Kidney glomerular epithelial cell (primary cell): ENCODE measurements at places on chromosomes 13 and 19.

DNA sequence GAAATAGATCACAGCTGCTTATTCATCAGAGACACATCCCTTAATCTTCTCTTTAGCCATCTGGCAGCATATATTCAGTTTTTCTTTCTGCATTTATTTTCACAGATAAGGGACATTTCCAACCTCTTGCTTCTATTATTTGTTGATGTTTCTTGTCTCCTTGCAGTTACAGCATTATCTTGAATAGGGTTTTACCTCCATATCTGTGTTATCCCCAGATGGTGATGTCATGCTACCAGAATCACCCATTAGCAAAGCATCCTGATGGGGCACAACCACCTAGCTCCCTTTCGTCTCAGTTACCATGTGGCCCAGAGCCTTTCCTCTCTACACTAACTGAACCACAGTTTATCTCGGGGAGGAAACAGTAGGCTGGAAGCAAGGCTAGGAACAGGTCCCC is 483.9 kb downstream of the FOXO1 start:
- no peak for DNase-seq

DNA sequence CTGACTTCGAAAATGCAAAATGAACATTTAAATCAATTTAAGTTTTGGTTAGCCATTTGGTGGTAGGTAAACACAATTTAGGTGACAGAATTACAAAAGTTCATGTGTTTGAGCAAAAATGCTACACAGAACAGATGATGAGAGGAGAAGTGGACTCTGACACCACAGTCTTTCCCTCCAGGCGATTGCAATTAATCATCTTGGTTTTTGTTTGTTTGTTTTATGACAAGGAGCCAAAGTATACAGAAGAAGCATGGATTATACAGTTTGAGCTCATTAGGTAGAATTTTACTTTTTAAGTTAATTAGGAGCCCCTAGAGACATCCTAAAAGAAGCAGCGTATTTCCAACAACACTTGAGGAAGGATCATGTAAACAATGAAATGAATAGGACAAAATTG is 49.3 kb upstream of the FREM2 start:
- no peak for DNase-seq

DNA sequence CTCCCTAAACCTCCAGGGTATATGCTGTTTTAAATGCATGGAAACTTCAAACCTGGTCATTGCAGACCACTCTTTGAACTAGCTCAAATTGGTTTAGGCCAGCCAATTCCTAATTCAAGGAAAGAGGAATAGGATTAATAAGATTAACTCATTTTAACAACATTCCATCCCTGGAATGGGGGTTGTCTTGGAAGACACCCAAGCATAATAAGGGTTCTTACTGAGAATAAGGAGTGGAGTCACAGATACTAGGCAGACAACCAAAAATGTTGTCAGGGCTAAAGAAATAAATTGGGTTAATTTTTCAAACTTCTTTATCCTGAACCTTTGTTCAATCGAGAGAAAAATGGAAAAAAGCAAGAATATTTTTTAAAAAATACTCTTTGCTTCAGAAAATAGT is 186.2 kb downstream of the PCDH9 start:
- no peak for DNase-seq

GRCh38 chr19:19460761-19461265 is 54.5 kb downstream of the TSSK6 start:
- DNase-seq: no peak

DNA sequence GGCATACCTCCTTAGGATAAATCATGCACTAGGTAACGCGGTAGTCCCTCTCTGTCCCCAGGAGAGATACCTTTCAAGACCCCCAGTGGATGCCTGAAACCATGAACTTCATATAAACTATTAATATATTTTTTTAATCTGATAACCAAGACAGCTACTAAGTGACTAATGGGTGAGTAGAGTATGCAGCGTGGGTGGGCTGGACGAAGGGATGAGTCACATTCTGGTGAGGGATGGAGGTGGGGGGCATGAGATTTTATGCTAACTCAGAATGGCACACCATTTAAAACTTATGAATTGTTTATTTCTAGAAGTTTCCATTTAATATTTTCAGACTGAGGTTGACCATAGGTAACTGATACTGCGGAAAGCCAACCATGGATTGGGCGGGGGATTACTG is 46.2 kb downstream of the CDK8 start:
- peak; percentile 26 for DNase-seq

DNA sequence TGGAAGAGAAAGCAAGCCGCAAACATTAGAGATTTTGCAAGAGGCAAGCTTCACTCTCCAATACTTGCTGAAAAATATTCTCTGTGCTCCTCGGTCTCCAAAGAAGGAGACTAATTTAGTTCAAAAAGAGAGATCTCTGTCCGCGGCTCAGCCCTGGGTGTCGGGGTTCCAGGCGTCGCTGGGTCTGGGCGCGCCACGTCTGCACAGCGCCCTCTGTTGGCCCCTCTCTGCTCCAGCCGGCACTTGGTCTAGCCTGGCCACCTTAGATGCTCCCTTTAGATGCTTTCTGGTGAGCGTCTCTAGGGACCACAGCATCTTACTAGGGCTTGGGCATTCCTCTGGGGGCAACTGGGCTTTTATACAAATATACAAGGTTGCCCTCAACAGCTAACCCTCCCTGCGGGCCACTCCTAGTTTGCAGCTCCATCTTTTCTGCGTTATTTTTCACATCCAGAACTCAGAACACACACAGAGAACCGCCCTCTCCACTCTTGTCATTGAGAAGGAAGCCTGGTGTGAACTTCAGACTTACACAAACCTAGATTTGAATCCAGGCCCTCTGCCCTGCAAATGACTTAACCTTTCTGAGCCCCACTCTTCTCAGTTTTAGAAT is 78.3 kb downstream of the CYSLTR2 start:
- no peak for DNase-seq

DNA sequence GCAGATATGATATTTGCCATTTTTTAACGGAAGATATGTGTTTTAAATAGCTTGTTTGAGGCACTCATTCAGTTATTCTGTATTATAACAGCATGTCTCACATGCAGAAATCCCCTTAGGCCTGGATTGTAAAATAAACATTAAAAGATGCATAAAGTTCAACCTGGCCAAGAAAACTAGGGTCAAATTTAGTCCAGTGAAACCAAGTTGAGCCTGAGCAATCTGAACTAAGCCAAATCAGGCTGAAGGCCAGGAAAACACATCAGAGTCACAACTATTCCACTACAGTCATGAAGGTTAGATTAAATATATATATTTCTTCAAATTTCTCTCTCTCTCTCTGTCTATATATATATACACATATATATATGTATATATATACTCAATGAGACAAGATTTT is 504.8 kb downstream of the SLITRK1 start:
- no peak for DNase-seq

GRCh38 chr19:2780284-2780683 is 2.8 kb downstream of the SGTA start:
- no peak for DNase-seq

DNA sequence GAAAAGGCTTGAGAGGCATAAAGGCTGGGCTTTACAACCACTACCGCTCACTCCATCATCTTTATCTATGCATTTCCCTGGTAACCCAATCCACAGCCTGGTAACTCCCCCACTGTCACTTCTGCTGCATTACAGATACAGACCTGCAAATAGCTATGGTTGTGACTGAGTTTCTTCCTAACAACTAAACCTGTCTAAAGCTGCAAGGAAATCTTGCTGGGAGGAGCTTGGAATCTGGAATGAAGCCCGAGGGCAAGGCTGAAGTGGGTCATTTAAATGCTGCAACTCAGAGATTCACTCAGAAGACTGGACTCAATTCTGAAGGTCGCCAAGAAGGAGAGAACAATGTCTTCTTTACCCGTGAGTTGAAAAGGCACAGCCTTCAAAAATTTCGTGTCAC is at the start of gene LGALS13:
LGALS13 (plus strand) TSS at position 301 of the 400 bp plus-strand sequence; CDS start at position 346, 45 bp downstream.
- DNase-seq: no peak

DNA sequence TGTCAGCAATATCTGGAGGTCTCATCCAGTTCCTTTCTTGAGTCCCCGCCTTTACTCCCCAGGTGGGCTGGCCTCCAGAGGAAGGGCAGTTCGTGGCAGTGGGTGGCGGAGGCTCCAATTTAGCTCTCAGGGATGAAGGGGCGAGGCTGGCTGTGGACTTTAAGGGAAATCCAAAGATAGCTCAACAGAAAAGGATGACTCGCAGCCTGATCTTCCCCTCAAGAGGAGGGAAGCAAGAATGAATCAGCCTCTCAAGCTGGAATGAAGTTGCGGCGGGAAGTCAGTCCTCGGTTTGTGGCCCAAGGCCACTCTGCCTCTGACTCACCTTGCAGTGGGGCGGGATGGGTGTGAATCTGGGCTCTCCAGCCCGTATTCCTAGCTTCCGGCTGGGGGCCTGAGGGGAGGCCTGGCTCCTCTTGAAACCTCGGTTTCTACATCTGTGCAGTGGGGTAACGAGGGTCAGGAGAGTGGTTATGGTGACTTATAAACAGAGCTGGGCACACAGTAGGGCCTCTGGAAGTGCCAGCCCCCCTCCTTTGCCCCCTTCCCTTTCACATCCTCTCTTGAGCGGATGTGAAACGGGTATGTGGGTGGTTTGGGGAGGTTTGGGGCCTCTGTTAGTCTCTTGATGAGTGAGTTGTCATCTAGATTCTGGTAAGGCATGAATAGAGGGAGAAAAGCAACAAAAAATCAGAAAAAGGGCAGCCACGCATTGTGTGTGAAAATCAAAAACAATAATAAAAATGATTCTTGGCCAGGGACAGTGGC is 10.5 kb upstream of the SMG9 start:
- DNase-seq: peak; percentile 85

DNA sequence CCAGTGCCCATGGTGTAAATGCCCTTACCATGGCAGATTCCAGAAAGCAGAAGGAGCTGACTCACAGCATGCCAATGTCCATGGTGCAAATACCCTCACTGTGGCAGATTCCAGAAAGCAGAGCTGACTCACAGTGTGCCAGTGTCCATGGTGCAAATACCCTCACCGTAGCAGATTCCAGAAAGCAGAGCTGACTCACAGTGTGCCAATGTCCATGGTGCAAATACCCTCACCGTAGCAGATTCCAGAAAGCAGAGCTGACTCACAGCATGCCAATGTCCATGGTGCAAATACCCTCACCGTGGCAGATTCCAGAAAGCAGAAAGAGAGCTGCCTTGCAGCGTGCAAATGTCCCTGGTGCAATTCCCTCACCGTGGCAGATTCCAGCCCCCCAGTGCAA is 163.8 kb upstream of the SOX1 start:
- DNase-seq: no peak

GRCh38 chr13:31968473-31968872 is 63.1 kb upstream of the FRY start:
- peak; percentile 54 for DNase-seq

DNA sequence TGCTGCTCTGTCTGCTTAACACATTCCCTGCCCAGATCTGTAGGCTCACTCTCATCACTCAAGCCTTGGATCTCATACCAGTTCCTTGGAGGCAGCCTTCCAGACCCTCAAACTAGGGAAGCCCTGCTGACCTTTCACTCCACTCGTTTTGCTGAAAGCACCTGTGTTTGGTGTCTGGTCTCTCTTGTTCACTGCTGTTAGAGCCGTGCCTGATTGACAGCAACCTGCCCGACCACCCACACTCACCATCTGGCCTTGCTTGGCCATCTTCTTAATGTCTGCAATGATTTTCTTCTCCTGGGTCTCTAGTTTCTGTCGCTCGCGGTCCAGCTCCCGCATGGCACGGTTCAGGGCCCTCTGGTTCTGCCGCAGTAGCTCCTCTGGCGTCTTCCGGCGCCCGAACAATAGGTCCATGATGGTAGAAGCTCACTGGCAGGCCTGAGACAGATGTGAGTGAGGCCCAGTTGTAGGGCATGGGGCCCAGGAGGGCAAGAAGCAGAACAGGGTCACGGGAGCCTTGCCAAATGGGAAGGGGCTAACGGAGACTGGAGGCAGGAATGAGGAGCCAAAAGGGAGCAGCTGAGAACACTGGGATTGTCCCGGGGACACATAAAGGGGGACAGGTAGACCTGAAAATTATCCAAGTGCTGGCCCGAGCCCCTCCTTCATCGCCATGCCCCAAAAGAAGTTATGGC is 959 bp downstream of the CHMP2A start:
- no peak for DNase-seq

GRCh38 chr13:110554227-110554836 is 7.2 kb downstream of the RAB20 start:
- DNase-seq: no peak

DNA sequence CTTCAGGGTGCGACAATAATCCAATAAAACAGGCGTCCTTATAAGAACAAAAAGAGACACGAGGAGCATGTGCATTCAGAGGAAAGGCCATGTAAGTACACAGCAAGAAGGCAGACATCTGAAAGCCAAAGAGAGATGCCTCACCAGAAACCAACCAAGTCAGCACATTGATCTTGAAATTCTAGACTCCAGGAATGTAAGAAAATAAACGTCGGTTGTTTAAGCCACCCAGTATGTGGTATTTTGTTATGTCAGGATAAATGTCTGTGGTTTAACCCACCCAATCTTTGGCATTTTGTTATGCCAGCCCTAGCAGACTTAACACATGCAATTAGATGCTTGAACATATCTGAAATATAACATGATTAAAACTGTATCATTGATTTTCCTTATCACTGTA is 452.0 kb downstream of the SLITRK6 start:
- DNase-seq: no peak

- DNase-seq: no peak
Observed at GRCh38 chr13:112978561-112979405, 9.8 kb downstream of the MCF2L start.

DNA sequence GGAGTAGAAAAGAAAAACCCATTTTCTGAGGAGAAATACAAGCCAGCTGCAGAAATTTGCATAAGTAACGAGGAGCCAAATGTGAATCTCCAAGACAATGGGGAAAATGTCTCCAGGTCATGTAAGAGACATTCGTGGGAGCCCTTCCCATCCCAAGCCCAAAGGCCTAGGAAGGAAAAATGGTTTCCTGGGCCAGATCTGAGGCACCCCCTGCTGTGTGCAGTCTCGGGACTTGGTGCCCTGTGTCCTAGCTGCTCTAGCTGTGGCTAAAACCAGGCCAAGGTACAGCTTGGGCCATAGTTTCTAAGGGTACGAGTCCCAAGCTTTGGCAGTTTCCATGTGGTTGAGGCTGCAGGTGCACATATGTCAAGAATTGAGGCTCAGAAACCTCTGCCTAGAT is 444.9 kb downstream of the PCDH20 start:
- DNase-seq: no peak

DNA sequence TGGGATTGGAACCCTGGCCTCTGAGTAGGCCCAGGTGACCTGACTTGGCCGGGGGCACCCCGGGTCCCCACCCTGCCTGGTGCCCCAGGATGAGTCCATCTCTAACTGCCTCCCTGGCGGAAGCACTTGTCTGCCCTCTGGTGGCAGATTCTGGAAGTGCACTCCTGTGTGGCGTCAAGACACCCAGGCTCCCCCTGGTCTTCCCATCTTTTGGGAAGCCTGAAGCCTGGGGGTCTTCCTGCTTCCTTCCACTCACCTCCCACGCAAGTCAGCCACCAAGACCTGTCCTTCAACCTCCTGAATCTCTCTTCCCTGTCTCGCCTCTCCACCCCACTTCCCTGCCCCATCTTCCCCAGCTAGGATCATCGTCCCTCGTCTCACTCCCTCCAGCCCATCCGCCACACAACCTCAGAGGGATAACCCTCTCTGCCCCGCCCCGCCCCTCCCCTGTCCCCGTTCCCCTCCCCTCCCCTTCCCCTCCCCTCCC is 7.4 kb downstream of the RABAC1 start:
- DNase-seq: peak; percentile 38
